C1 segment of cervical spinal cord (tissue), 14 donors: ENCODE measurements at places on chromosomes 7 and 10.

DNA sequence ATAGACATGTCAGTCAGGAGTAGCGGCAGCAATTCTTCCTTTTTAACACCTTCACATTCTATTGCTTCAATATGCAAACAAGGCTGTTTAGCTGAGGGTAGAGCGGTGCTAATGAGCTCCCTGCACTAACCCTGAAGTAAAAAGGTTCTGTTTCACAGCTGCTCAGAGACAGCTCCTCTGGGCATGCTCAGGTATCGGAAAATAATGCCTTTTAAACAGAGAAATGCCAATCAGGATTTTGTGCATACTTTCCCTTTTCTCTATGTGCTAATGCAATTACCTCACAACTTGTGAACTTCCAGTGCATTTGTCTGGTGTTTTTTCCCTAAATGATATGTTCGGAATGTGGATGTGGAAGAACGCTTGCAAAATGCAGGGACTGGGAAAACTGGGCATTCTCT, 307.7 kb upstream of the FZD8 start:
- no peak for DNase-seq

DNA sequence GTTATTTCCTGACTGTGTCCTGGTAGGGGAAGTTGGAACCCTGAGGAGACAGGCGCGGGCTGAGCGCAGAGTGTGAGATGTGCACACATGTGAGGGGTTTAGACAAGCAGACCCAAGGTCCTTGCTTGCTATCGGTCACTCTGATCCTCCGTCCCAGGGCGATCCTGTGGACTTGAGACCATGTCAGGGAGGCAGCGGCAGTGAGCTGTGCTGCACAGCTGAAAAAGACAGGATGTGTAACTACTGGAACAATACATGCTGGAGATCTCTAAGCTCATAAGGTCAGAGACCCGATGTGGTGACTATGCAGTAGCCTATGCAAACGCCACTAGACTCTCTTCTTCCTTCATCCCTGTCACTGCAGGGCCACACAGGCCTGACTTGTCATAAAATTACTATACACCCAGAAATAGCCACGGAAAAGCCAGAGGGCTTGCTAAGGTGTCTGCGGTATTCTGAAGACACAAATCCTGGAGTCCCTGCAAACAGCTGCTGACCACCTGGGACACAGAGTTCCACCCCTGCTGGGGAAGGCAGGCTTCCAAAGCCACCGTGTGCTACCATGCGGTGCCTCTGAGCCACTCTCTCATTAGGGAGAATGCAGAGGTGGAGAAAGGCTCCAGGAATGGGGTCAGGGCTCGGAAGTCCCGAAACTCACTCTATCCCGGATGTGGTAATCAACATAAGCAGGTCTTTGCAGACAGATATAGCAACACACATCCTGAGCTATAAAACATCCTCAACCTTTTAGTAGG, 91.1 kb upstream of the DDC start:
- no peak for DNase-seq

GRCh38 chr10:86335831-86336230, 30.8 kb downstream of the GRID1 start:
- DNase-seq, result no peak

- no peak for DNase-seq
Observed at GRCh38 chr7:101666741-101667140, 37.6 kb upstream of the MYL10 start.

DNA sequence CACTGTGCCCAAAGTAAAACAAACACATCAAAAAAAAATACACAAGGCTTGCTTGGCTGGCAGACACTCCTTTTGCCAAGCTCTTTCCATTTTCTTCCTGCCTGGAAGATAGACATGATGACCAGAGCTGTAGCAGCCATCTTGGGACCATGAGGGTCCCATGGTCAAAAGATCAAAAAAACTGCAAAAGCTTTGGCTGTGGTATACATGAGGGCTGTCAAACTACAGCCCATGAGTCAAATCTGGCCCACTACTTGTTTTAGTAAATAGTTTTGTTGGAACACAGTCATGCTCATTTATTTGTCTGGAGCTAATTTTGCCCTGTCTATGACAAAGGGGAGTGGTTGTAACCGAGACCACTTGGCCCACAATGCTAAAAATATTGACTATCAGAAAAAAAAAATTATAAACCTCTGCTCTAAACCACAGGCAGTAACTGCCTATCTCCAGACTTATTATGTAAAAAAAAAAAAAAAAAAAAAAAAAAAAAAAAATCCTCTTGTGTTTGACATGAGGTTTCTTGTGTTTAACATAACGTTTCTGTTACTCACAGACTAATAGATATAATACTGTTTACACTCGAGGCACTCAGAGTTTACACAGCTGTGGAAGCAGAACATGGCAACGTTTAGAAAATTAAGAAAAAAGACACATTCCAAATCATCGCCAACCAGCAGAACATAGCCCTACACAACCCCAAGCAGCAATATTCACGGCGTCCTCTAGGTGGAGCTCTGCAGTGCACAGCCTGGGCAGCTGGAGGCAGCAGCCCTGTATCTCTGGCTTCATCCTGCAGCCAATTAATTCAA, 36.9 kb downstream of the ASB13 start:
- DNase-seq, result peak; percentile 57

- no peak for DNase-seq
Observed at GRCh38 chr7:6198689-6199595, 73.5 kb downstream of the CYTH3 start.

GRCh38 chr7:84182301-84182700, 12.3 kb downstream of the SEMA3A start:
- DNase-seq, result no peak

DNA sequence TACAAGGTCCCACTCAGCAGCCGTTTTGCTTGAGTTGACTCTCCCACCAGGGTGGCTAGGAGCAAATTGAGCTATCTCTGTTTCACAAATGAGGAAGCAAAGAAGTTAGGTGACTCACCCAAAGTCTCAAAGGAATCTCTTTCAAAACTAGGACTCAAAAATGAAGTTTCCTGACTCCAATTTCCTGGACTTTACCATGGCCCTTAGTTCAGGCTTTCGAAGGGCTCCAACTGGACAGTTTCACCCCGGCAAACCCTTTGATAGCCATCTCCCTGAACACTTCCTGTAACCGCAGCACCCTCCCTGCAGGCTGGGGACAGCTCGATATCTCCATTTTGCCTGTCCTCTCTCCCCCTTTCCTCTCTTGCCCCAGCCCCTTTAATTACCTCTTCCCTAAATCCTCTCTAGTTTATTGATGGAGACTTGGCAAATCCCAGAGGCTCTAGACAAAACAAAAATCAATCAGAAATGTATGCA, 4.7 kb upstream of the AFAP1L2 start:
- DNase-seq, result no peak

DNA sequence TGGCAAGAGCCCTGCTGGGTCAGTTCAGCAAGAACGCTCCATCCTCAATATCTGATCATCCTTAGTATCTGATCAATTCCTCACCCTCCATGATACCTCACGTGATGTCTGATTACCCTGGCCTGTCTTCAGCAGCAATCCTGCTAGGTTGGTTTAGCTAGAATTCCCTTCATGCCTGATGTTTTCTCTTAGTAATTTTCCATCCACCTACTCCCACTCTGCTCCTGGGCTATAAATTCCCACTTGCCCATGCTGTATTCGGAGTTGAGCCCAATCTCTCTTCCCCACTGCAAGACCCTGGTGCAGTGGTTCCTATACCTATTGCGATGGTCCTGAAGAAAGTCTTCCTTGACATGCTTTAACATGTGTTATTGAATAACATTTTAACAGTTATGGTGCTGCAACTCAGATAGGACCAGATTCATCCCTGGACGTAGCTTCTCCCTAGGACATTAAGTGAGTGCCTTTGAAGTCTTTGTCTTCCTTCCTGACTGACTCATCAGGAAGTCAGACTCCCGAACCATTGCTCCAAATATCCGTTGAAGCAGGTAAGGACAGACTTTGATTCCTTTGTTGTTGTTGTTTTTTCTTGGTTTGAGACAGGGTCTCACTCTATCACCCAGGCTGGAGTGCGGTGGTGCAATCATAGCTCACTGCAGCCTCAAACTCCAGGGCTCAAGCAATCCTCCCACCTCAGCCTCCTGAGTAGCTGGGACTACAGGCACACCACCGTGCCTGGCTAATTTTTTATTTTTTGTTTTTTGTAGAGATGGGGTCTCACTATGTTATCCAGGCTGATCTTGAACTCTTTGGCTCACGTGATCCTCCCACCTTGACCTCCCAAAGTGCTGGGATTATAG, 29.4 kb upstream of the CLDN3 start:
- no peak for DNase-seq

DNA sequence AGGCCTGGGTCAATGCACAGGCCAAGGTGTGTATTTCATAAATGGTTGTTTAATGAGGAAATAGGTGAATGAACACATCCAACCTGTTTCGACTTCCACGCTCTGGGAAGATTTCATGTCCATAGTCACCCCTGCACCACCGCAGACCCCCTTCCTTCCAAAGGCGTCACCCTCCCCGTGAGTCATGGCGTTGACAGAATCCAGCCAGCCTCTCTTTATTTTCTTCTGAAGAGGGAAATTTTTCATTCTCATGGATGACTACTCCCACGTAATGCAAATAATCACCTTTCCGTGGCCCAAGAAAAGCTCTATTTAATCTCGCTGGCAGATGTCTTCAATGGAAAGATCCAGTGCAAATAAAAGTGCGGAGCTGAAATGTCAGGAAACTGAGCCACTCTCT, 75.3 kb upstream of the FOXK1 start:
- DNase-seq, result no peak

DNA sequence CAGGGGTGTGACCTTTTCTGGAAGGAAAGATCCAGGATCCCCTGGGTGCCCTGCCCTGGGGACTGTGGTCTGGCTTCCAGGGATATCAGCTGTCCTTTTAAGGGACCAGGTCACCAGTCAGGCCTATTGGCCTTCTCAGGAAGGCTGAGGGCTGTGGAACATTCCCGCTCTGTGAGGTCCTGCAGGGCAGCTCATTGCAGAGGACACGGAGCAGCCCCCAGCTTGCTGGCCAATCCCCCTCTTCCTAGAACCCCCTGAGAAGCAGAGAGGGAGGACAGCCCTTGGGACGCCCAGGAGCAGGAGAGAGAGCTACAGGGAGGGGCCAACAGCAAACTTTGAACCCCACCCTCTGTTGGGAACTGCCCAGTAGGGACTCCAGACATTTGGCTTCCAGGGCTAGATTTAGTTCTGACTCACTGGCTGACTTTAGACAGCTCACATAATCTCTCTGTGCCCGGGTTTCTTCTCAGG, 67.9 kb upstream of the COL13A1 start:
- no peak for DNase-seq

DNA sequence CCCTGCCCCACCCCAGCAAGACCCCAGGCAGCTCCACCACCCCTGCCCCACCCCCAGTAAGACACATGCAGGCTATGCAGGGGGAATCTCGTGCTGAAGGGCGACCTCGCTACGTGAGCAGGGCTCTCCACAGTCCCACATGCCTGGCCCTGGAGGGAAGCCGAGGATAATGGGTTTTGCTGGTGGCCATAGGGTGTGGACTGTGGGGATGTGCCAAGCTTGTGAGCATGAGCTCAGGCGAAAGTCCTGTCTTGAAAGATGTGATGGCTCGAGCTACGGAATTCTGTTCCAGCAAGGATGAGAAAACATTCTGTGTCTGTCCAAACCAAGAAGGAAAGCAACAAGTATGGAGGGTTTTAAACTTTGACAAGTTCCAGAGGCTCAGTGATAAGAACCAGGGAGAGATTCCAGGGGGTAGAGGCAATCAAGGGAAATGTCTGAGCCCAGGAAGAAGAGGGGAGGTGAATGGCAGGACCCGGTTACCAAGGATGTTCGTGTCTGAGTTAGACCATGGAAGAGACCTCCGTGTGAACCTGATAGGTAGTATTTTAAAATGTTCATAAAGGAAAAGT, 63.1 kb downstream of the PYROXD2 start:
- no peak for DNase-seq

DNA sequence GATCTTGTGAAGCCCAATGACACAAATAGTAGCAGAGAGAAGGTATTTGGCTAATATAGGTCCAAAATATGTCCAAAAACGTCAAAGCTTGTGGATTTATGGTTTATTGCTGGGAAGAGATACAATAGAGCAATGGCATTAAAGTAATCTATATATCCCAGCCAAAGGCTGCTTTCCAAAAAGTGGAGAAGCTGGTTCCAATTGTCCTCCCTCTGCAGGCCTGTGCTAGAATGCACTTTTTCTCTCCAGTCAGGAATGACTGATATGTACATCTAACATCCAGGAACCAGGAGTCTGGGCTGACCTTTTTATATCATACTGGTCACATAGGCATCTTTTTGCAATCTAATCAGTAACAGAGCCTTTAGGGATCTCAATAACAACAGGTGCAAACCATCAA, 167.1 kb upstream of the FAM3C start:
- DNase-seq, result no peak

DNA sequence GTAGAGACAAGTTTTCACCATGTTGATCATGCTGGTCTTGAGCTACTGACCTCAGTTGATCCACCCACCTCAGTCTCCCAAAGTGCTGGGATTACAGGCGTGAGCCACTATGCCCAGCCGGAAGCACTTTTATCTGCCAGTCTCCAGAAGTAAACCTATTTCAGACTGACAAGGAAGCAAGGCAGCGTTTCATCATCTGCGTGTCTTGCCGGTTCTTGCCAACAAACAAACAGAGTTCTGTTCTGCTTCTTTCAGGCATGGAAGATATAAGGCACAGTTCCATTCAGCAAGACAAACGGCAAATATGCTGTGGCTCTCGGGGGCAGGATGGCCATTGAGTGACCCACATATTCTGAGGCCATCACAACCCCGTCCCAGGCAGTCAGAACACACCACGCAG, 15.5 kb upstream of the LARP4B start:
- DNase-seq, result no peak

GRCh38 chr10:28298951-28299350, 3.9 kb downstream of the MPP7 start:
- no peak for DNase-seq

- no peak for DNase-seq
Observed at GRCh38 chr10:121788115-121788514, 139.7 kb downstream of the ATE1 start.

GRCh38 chr7:81150951-81151361, 232.1 kb upstream of the SEMA3C start:
- no peak for DNase-seq

DNA sequence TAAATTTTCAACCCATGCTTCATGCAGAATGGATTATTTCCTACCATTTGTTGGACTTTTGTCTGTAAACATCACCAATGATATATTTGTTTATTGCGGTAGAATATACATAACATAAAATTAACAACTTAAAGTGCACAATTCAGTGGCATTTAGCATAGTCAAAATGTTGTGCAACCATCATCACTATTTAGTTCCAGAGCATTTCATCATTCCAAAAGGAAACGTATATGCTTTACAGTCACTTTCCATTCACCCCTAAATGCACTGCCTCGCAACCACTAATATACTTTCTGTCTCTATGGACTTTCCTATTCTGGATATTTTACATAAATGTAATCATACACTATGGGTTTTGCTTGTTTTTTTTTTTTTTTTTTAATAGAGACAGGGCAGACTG, 11.4 kb upstream of the ZNF248 start:
- no peak for DNase-seq

GRCh38 chr10:11642566-11642965, 31.1 kb upstream of the USP6NL start:
- no peak for DNase-seq

GRCh38 chr7:158247758-158248487, 339.7 kb downstream of the PTPRN2 start:
- no peak for DNase-seq

GRCh38 chr10:97381626-97382025, 19.5 kb downstream of the RRP12 start:
- no peak for DNase-seq
